ENCODE measurements at places on chromosomes 2 and 18. TPM values are rescaled to one million over a fixed set of nuclear protein-coding genes. Genes with fewer than 3 reads are reported as not detected.
A peak's percentile ranks its signal among the peaks of the same experiment; 100 is the strongest.

DNA sequence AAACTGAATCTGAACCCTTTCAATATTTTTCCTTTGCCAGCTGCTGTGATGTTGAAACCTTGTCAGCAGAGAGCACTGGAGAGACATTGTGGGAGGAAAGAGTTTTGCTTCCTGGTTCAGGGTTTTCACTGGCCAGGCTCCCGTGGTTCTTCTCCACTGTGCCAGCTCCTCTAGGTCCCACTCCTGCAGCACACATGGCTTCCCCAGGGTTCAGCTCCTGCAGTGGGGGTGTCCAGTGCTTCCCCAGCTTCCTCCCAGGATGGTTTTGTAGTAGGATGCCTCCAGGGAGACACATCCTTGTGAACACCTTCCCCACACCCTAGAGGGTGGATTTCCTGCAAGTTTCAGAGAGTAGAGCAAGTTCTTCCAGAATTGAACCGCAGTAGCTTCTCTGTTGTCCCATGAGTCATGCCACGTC, 24.0 kb upstream of the SULT1C3 start:
- DNase-seq, result no peak
- H3K4me1 ChIP-seq, result no peaks in the 10 kb centered on the region
- H3K36me3 ChIP-seq, result no peaks in the 10 kb centered on the region
- no peak overlapping the region for H3K27ac ChIP-seq
- H3K4me3 ChIP-seq, result no peak overlapping the region
- H3K27me3 ChIP-seq, result no peaks in the 10 kb centered on the region

DNA sequence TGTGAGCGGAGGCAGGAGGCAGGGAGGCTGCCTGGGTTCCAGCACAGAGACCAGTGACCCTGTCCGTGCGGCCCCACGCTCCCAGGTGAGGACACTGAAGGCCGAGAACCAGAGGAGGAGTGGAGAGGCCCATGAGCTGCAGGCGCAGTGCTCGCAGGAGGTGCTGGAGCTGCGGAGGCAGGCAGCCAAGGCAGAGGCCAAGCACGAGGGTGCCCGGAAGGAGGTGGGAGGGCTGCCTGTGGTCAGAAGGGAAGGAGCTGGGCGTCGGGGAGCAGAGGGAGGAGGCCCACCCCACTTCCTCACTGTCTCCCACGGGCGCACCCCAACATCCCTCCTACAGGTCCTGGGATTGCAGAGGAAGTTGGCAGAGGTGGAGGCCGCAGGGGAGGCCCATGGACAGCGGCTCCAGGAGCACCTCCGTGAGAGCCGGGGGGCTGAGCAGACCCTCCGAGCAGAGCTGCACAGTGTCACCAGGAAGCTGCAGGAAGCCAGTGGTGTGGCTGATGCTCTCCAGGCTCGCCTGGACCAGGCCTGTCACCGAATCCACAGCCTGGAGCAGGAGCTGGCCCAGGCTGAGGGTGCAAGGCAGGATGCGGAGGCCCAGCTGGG, 33.0 kb upstream of the SNED1 start:
- no peaks in the 10 kb centered on the region for H3K27me3 ChIP-seq
- H3K36me3 ChIP-seq, result no peaks in the 10 kb centered on the region
- DNase-seq, result peak; percentile 87
- H3K4me1 ChIP-seq, result peaks cover 76% of the 10 kb centered on the region
- no peak overlapping the region for H3K4me3 ChIP-seq
- peak overlapping the region; percentile 27 for H3K27ac ChIP-seq

DNA sequence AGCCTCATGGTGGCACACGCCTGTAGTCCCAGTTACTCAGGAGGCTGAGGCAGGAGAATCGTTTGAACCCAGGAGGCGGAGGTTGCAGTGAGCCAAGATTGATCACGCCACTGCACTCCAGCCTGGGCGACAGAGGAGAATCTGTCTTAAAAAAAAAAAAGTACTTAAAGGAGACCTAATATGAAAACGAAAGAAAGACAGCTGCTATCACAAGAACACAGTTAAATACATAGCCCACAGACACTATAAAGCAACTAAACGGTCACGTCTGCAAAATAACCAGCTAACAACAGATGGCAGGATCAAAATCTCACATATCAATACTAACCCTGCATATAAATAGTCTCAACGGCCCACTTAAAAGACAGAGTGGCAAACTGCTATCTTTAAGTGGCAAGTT, 43.9 kb upstream of the TACR1 start:
- no peak overlapping the region for H3K4me3 ChIP-seq
- H3K27me3 ChIP-seq, result no peaks in the 10 kb centered on the region
- no peak overlapping the region for H3K27ac ChIP-seq
- DNase-seq, result no peak
- no peaks in the 10 kb centered on the region for H3K4me1 ChIP-seq

DNA sequence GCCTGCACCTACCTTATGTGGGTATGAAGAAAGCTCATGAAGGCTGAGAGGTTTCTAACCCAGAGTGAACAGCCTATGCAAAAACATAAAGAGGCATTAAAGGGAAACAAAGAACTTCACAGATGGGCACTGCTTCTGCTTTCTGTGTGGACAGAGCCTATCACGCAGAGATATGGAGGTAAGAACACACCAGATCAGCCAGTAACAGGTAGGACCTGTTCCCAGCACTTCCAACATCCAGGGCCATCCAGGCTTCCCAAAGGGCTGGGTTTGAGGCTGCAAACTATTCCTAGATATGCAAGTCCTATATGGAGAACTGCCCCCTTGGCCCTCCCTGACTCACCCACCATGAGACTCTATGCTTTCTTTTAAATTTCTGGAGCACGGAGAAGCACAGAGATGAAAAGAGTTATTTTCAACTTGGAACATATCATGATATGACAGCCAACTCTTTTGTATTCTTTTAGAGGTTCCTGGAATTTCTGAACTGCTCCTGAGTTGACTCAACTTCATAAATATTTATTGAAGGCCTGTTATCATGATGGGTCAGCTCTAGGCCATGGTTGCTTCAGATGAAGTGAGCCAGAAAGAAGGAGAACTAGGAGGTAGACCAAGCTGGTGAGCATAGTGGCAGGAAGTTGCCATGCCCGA, 77.4 kb upstream of the PPP1CB start:
- H3K36me3 ChIP-seq, result no peaks in the 10 kb centered on the region
- no peaks in the 10 kb centered on the region for H3K27me3 ChIP-seq
- no peak for DNase-seq
- no peak overlapping the region for H3K4me3 ChIP-seq
- no peaks in the 10 kb centered on the region for H3K4me1 ChIP-seq

DNA sequence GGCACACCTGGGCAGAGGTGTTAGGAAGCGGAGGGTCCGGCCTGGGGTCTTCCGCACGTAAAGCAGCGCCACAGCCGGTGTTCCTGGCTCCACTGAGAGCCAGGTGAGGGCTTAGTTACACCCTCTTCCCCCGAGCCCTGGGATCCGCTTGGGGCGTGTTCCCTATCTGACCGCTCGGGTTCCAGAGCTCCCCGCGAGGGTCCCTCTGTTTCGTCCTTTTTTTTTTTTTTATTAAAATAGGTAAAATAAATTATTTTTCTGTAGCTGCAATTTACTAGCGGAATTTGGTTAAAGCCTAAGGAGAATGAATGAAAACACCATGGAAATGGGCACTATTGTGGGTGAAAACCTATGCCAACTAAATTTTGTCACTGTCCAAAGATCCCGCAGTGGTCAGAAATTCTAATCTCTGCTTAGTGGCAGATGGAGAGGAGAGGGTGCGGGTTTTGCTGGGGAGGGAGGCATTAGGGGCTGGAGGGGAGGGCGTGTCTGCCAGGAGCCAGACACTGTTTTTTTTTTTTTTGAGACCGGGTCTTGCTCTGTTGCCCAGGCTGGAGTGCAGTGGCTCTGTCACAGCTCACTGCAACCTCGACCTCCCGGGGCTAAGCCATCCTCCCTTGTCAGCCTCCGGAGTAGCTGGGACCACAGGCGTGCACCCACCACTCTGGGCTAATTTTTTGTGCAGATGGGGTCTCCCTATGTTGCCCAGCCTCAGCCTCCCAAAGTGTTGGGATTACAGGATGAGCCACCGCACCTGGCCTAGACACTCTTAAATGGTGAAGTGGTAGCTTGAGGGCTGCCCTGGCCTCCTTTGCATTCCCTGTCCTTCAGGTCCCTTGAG, 834 bp downstream of the PDCL3 start:
- H3K4me1 ChIP-seq, result peaks cover 26% of the 10 kb centered on the region
- DNase-seq, result peak; percentile 79
- H3K36me3 ChIP-seq, result no peaks in the 10 kb centered on the region
- H3K4me3 ChIP-seq, result peak overlapping the region; percentile 81
- H3K27me3 ChIP-seq, result no peaks in the 10 kb centered on the region

- no peak for DNase-seq
- H3K4me1 ChIP-seq, result no peaks in the 10 kb centered on the region
- H3K36me3 ChIP-seq, result no peaks in the 10 kb centered on the region
- peaks cover 5% of the 10 kb centered on the region for H3K27me3 ChIP-seq
Observed at GRCh38 chr2:202009019-202009481, 24.6 kb upstream of the FZD7 start.

GRCh38 chr2:196086517-196087368, 18.1 kb upstream of the DNAH7 start:
- H3K27ac ChIP-seq, result no peak overlapping the region
- no peak overlapping the region for H3K4me3 ChIP-seq
- H3K4me1 ChIP-seq, result no peaks in the 10 kb centered on the region
- no peak for DNase-seq
- H3K27me3 ChIP-seq, result no peaks in the 10 kb centered on the region

DNA sequence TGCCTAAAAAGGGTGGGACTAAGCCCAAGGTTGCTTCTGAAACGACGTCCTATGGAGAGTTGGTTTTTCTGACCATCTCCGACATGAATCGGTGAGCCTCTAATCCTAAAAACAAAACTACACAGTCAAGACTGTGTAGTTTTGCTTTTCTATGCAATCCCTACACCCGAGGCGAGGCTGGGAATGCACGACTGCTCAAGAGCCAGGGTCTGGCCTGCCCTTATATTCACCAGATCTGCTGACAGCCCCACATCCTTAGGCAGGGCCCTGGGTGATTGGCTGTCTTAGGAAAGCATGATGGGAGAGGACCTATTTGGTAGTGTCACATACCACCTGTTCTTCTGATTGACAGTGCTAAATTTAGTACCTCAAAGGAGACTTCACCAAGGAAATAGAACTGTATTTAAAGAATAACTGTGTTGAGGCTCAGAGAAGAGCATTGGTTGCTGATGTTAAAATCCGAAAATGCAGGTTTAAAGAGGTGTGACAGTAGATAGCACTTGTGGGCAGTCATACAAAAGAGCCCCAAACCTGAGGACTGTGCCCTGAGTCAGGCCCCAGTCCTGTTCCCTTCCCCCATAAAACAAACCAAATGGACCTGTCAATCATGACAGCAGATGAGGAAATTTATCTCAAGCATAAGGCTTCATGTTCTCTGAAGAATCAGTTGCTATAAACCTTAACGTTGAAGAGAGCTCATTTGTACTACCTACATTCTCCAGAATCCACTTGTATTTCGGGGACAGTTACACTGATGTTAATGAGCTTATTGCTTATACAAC, at the start of gene TTN:
TSS of gene TTN (minus strand) at position 197 of the 782 bp plus-strand sequence. CDS start 2,781 bp downstream, outside the sequence.
- no peaks in the 10 kb centered on the region for H3K4me1 ChIP-seq
- H3K4me3 ChIP-seq, result no peak within 1 kb of the TSS
- DNase-seq, result no peak
- H3K27ac ChIP-seq, result no peak within 1 kb of the TSS
- H3K27me3 ChIP-seq, result no peaks in the 10 kb centered on the region

Gene FBXO48
- 2.3 TPM for total RNA-seq

Gene SOCS6
- 8.6 TPM for total RNA-seq

- H3K27ac ChIP-seq, result peak overlapping the region; percentile 67
- H3K4me1 ChIP-seq, result peaks cover 34% of the 10 kb centered on the region
- H3K4me3 ChIP-seq, result peak overlapping the region; percentile 10
- H3K27me3 ChIP-seq, result no peaks in the 10 kb centered on the region
Observed at GRCh38 chr2:8582651-8583399, 99.0 kb upstream of the ID2 start.

Gene CPO
- not detected for total RNA-seq

- no peaks in the 10 kb centered on the region for H3K27me3 ChIP-seq
- H3K4me3 ChIP-seq, result no peak overlapping the region
- H3K4me1 ChIP-seq, result peaks cover 13% of the 10 kb centered on the region
- no peak for DNase-seq
- no peaks in the 10 kb centered on the region for H3K36me3 ChIP-seq
- H3K27ac ChIP-seq, result no peak overlapping the region
Observed at GRCh38 chr2:23788100-23788499, 138.8 kb downstream of the ATAD2B start.

- no peak overlapping the region for H3K27ac ChIP-seq
- no peaks in the 10 kb centered on the region for H3K27me3 ChIP-seq
- H3K4me1 ChIP-seq, result peaks cover 13% of the 10 kb centered on the region
- no peaks in the 10 kb centered on the region for H3K36me3 ChIP-seq
- no peak overlapping the region for H3K4me3 ChIP-seq
- no peak for DNase-seq
Observed at GRCh38 chr2:216884347-216884746, 24.5 kb upstream of the TNP1 start.

GRCh38 chr2:15671409-15671808, 79.7 kb downstream of the DDX1 start:
- H3K4me1 ChIP-seq, result peaks cover 11% of the 10 kb centered on the region
- no peak for DNase-seq
- H3K27me3 ChIP-seq, result no peaks in the 10 kb centered on the region
- no peaks in the 10 kb centered on the region for H3K36me3 ChIP-seq

Gene IGFBP2
- total RNA-seq, result 262 TPM
